KBM-7 (cell line): ENCODE measurements at places on chromosomes 2 and 18.

- no peak for DNase-seq
Observed at GRCh38 chr2:106334802-106335201, 133.4 kb downstream of the RGPD3 start.

- DNase-seq: no peak
Observed at GRCh38 chr2:239387811-239388210, 13.0 kb downstream of the HDAC4 start.

DNA sequence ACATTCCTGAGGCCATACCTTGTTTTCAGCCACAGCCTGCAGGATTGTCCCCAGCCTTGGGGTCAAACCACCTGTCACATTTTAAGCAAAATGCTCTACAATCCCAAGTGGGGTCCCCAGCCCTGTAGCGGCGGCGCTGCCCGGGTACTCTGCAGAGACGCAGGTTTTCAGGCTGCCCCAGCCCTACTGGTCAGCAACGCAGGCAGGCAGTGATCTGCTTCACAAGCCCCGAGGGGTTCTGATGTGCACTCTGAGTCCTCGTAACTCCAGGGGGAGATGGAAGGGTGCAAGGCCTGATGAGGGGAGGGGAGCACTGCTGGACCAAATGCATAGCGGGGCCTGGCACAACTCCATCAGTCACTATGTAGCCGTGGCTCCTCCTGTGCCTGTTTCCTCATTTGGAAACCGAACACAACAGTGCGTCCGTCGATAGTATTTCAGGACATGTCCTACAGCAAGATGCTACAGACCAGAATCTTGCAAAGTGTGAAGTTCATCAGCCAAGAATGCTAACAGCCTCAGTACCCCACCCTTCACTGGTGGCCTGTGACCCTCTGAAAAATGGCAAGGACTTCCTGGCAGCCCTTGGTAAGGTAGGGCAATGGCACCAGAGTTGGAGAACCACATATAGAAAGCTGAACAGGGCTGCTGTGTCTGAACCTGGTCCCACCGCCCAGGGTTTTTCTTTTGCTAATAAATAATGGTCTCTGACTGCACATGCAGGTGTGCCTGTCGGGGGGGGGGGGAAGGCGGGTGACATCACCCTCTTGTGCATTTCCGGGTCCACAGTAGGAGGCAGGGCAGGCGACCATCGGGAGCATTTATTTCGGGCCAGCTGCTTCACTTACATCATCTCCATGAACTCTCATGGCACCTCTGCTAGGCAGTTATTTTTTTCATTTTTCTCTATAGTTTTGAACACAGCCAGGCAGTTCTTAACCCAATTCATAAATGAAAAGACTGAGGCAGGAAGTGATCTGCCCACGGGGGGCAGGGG, 50.6 kb upstream of the TFCP2L1 start:
- no peak for DNase-seq

DNA sequence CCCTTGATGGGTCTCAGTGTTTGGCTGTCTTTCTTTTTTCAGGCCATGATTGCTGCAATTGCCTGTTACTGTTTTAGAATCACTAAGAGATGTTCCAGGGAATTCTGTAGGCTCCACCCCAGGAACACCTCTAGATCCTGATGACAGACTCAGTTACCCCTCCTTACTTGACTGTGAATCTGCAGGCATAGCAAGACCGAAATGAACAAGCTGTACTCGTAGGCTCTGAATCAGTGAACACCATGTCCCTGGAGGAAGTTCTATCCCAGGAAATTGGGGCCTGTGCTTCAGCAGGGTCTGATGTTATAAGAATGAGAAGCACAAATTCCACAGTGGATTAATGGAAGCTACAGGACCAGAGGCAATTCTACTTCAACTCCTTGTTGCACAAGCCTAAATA, 148.6 kb downstream of the COPS8 start:
- no peak for DNase-seq

- no peak for DNase-seq
Observed at GRCh38 chr2:28666496-28667184, 85.0 kb upstream of the PPP1CB start.

GRCh38 chr2:153536115-153536514, 57.6 kb upstream of the RPRM start:
- DNase-seq: no peak

DNA sequence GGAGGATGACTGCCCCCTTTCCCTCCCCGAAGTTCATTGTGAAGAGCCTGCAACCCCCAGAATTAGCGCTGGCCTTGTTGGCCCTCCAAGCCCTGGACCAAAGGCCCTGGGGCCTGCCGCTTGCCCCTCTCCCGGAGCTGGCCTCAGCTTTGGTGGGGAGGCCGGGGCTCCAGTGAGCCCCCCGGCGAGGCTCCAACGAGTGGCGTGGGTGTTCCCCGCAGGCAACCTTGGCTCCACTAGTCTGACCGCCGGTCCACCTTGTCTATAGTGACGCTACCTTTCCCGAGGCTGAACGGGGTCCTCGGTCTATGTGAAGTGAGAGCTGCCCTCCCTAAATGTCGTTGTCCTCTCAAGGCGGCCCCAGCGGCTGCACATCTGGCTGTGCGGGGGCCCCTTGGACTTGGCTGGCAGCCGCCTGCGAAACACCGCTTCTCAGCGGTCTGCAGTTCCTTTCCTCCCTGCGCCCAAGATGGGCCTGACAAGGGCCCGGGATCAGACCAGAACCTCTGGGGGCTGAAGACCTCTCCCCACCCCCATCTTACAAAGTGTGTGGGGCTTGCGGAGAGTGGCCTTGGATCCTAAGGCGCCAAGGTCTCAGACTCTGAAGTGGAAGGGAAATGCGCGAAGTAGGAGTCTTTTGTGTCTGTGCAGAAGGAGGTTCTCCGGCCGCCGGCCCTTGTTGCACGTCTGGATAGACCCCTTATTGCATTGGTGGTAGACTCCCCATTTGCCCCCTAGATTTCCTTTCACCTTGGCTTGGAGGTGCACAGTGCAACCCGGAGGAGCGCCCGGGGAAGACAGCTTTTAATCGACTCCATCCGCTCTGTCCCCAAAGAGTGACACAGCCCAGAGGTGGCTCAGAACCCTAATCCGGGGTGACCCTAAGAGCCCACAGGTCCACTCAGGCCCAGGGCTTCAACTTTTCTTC, 3.9 kb upstream of the HOXD10 start:
- no peak for DNase-seq

GRCh38 chr2:238987352-238987981, 139.6 kb downstream of the TWIST2 start:
- no peak for DNase-seq

DNA sequence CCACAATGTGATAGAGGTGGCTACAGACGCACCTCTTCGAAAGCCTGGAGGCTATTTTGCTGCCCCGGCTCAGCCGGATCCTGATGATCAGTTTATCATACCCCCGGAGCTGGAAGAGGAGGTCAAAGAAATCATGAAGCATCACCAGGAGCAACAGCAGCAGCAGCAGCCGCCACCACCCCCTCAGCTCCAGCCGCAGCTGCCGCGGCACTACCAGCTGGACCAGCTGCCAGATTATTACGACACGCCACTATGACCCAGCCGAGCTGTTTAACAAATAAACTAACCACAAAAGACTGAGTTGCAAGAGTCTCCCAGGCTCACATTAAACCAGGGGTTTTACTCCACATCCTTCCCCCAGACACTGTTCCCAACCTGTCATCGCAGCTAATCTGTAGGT, 263.8 kb downstream of the PHLPP1 start:
- peak; percentile 35 for DNase-seq

DNA sequence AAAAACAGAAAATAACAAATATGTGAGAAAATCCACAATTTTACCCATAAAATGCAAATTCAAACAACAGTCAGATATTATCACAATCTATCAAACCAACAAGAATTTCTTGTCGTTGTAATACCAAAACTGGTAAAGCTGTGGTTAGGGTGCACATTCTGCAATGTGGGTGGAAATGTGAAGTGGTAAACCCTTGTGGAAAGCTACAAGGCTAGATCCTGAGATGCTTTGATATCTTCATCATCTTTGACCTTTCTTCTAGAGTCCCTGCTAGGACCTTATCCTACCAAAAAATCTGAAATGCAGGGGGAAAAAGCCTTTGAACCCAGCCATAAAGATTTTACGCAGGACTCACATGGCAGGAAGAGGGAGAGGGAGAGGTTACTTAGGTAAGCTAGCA, 17.2 kb upstream of the ATG16L1 start:
- no peak for DNase-seq

DNA sequence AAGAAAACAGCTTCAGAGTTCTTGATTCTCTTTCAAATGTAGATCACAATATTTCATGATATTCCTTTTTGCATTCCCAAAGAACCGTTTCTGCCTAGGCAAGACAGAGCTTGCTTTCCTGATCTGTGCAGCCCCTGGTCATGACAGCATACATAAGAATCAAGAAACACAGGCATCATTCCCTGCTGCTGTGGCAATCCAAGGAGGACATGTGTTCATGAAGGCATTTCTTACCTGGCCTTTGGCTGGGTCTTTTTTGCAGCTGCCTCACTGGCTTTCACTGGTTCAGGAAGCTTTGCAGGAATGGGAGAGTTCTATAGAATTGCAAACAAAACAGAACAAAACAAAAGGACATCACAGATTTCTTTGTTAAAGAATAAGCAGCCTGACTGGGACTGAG, 87.6 kb upstream of the NFU1 start:
- DNase-seq: no peak
